Aorta (tissue), 5 donors: ENCODE measurements at places on chromosomes 13 and 19.

DNA sequence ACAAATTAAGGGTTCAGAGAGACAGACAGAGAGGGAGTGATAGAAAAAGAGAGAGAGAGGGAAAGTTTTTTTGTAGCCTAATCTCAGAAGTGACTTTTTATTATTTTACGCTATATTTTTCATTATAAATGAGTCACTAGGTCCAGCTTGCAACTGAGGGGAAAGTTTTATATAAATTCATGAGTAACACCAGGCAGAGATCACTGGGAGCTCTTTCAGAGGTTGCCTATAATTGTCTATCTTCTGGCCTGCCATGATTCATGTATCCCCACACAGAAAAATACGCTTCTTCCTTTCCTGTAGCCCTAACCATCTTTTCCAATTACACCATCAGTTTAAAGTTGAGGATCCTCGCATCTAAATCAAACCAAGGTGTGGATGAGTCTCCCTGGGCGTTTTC is 467.9 kb downstream of the SLITRK1 start:
- DNase-seq: no peak

DNA sequence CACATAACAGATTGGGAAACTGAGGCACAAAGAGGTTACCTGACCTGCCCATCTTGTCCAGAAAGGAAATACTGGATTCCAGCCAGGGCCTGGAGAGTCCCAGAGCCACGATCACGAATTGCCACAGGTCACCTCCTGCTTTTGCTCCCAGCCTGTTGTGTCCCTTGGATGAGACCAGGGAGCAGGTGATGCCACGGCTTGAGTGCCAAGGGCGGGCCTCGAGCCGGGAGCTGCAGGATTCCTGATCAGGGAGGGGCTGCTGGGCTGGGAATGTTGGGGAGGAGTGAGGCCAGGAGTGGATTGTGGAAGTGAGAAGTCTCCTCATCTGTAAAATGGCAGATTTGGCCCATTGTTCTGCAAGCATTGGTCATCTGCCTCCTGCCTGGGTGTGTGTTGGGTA is 29.4 kb downstream of the DNM2 start:
- no peak for DNase-seq

DNA sequence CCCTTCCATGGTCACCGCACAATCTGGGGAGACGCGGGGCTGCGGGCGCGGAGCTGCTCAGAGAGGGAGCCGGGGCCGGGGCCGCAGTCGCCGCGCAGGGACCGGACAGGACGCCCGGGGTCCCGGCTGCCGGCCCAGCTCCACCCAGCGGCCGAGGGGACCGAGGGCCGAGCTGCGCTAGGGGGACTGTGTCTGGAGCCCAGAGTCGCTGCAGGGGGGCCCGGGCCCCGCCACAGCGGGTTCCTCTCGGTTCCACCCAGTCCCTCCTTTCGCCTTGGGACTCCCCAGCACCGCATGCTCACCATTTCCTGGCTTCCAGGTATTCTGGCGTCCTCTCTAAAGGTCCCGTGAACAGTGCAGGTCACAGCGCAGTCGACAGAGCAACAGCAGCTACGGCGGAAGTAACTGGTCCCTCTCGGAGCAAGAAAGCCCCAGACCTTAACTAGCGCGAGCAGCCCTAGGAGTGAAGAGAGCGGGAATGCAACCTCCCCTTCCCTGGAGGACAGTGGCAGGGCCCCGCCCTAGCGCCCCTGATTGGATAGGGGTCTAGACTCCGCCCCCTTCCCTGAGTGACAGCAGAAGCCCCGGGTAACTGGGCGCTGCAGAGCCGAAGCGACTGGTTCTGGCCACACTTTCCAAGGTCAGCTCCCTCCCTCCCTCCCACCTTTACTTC is at the start of gene ZNF878:
Gene ZNF878, minus strand, starts transcription at position 465 of the 673 bp plus-strand sequence. Its CDS starts 160 bp downstream, at position 305.
- DNase-seq: peak; percentile 94

DNA sequence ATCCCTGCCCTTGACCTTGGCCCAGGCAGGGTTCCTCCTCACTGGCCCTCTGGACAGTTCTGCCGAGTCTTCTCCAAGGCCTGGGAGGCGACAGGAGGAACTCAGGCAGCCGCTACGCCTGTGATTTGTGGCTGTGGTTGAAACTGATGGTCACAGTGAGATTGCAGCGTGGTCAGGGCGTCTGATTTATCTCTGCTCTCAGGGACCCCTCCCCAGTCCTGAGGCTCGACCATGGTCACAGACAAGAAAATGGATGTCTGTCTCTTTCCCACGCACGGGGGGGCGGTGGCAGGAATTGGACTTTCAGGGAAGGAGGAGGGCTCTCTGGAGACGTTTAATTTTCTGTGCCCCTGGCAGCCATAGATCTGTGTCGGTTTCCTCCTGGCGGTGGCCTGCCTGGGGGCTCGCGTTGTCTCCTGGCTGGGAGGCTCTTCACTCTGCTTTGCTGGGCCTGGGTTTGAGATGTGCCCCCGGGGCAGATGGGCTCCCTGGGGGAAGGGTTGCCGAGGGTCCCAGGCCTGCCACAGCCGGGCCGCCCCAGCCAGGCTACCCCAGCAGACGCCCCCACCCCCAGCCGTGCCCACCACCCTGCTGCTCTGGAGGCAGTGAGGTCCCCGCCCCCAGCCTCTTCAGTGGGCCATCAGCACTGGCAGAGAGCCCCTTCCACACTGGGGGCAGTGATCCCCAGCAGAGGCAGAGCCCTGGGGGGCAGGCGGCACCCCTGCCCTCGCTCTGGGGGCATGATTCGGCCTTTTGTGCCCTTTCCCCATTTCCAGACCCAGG is 167.4 kb downstream of the KDM4B start:
- DNase-seq: no peak

DNA sequence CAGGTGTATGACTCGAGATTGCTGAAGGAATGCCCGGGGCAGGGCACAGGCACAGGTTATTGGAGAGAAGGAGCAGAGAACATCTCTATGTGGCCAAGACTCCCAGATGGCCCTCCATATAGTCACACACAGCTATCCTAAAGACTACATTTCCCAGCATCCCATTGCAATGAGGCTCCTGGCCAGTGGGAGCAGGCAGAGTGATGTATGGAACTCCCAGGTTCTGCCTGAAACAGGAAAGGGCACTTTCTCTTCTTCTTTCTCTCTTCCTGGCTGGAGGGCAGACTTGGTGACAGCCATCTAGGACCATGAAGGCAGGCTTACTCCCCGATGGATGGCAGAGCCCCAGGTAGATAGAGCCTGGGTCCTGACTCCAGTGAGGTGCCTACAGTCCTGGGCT is 13.5 kb downstream of the PPP1R13L start:
- DNase-seq: no peak

DNA sequence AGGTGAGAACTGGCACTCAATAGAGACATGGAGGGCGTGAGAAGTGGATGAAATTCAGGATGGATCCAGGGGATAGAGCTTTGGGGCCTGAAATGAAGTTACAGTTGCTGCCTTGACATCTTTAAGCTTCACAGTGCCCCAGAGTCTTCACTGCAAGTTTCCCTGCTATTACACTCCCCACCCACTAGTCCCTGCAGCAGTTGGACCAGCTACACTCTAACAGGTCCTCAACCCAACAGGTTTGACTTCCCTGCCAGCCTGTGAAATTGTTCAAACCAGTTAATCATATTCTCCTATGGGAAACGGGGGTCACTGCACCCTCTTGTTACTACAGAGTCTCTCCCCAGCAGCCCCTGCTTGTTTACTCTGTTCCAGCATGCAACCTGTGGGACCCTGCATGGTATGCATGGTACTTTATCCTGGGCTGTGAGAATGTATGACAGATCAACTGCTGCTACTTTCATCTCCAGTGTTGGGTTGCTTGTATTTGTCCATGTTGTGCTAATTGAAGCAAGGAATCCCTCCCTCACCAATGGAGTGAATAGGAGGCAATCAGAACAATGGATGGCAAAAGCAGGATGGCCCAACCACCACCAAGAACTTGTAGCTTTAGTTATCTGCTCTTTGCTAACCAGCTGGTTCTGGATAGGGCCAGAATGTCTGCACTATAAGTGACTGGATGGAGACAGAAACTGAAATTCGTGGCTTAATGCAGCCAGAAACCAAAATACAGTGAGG is 314.2 kb downstream of the OLFM4 start:
- no peak for DNase-seq

- peak; percentile 86 for DNase-seq
These were observed 38.7 kb upstream of the C1QTNF9 start for GRCh38 chr13:24270639-24271141.

DNA sequence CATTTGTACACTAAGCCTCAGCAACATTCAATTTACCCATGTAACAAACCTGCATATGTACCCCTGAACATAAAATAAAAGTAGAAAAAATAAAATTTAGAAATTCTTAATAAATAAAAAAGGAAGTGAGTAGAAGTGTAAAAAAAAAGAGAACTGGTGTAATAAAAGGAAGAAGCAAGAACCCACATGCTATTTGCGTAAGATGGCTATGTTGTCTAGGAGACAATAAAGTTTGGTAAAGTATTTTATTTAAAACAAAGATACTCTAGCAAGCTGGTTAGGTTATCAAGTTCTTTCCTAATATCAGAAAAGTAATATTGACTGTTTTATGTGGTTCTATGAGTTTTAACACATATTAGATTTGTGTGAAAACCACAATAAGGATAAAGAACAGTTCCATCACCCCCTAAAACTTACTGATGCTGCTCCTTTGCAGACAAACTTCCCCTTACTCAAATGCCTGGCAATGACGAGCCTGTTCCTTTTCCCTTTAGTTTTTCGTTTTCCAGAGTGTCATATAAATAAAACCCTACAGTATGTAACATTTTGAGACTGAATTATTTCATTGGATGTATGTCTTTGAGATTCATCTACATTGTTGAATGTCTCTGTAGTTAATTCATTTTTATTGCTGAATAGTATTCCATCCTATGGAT is 98.9 kb downstream of the TNFSF13B start:
- no peak for DNase-seq

- DNase-seq: no peak
These were observed 82.9 kb downstream of the ZNF737 start for GRCh38 chr19:20482721-20483120.

- DNase-seq: peak; percentile 22
These were observed 302.5 kb downstream of the ZNF536 start for GRCh38 chr19:30674656-30675055.

GRCh38 chr19:49999371-50000010 is 25.7 kb downstream of the VRK3 start:
- DNase-seq: no peak

DNA sequence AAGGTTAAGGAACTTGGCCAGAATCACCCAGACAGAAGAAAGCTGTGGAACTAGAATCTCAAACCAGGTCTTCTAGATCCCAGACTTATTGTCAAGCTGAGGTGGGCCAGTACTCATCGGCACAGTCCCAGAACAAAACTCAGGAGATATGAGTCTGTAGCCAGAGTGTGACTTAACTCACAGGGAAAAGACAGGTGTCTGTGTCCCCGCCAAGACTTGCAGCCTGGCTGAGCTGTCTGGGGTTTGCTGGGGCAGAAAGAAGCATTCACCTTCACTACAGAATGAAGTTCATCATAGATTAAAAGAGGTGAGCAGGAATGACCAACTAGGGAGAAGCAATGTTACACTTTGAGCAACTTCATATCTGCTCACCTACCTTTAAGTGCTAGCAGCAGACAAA is 257.2 kb downstream of the FOXO1 start:
- DNase-seq: no peak

GRCh38 chr19:8512115-8512967 is 1.6 kb downstream of the ZNF414 start:
- DNase-seq: no peak

GRCh38 chr13:108427355-108427754 is 157.8 kb downstream of the TNFSF13B start:
- no peak for DNase-seq
